ENCODE measurements at places on chromosomes 12 and 14. TPM values are rescaled to one million over a fixed set of nuclear protein-coding genes. Genes with fewer than 3 reads are reported as not detected.

The CDKN1B gene
- total RNA-seq, result 165 TPM

The EIF2S3B gene
- total RNA-seq, result 0.55 TPM

The SCFD1 gene
- 138 TPM for total RNA-seq

The CNPY2 gene
- 76.5 TPM for total RNA-seq

The CLEC4A gene
- 1.2 TPM for total RNA-seq

The TRIP11 gene
- 64.0 TPM for total RNA-seq

The CCDC184 gene
- 4.4 TPM for total RNA-seq

The CCDC175 gene
- 8.6 TPM for total RNA-seq

Data from camera-type eye (tissue), 1 donor.